Fibroblast of skin of back (primary cell): ENCODE measurements at places on chromosomes 4 and X.

GRCh38 chr4:26533685-26534084 lies 43.4 kb upstream of the CCKAR start:
- no peak for DNase-seq

DNA sequence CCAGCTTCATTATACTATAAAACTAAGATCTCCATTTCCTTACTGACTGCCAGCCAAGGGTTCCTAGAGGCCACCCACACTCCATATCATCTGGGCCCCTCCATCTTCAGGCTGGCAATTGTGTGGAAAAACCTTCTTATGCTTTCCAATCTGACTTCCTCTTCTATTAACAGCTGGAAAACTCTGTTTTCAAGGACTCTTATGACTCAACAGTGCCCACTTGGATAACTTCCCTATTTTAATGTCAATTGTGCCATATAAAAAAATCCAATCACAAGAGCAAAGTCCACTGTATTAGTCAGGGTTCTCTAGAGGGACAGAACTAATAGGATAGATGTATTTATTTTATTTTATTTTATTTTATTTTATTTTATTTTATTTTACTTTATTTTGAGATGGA lies 41.0 kb upstream of the CPEB2 start:
- no peak for DNase-seq

DNA sequence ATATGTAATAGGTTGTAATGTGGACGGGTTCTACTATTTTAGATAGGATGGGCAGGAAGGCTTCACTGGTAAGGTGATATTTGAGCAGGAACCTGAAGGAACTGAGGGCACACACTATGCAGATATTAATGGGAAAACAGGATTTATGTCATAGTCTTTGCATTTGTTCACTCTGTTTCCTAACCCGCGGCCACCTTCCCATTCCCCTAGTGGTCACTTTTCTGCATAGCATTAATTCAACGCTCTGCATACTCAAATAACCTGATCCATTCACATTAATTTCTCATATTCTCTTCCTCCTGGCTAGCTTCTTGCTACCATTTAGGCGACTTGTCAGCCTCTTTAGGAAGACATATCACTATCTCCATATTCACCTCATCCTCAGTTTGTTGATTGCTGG lies 61.5 kb downstream of the GSPT2 start:
- no peak for DNase-seq

- DNase-seq: peak; percentile 90
Measured at GRCh38 chr4:122764821-122765215, 32.3 kb downstream of the BBS12 start.

- peak; percentile 27 for DNase-seq
Measured at GRCh38 chr4:14787894-14788293, 214.4 kb upstream of the CPEB2 start.

DNA sequence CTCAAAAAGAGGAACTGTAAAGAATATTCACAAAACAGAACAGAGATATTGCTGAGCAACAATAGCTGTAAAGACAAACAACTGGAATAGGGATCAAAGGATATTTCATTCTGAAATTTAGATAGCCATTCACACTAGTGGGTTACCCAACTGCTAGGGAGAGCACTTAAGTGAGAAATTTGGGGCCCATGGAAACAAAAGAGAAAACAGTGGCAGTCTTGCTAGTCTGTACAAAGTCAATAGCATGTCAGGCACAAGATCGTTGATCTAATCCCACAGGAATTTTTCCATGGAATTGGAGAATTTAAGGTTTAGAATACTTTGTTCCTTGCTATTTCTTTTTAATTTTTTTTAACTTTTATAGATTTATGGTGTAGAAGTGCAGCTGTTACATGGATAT lies 467.0 kb downstream of the PCDH18 start:
- DNase-seq: peak; percentile 68

DNA sequence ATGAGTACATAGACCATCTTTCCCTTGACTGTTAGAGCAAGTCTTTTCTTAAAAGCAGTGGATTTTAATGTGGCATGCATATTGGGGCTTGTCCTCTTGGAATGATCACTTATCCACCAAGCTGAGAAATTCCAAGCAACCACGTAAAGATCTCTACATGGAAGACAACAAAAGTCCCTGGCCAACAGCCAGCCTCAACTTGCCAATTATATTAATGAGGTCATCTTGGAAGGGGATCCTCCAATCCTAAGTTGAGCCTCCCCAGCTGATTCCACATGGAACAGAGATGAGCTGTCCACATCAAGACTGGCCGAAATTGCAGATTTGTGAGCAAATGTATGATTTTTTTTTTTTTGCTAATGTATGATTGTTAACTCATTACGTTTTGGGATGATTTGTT lies 20.6 kb upstream of the FTHL17 start:
- DNase-seq: peak; percentile 0

GRCh38 chrX:12929701-12930100 lies 23.3 kb downstream of the TLR8 start:
- peak; percentile 20 for DNase-seq

- DNase-seq: no peak
Measured at GRCh38 chr4:71729856-71730255, 54.0 kb downstream of the GC start.

GRCh38 chrX:96906741-96907140 lies 23.0 kb downstream of the RPA4 start:
- DNase-seq: peak; percentile 0

GRCh38 chr4:175806727-175807126 lies 5.3 kb downstream of the GPM6A start:
- no peak for DNase-seq

GRCh38 chrX:150032742-150033141 lies 94.5 kb upstream of the EOLA2 start:
- DNase-seq: peak; percentile 86

DNA sequence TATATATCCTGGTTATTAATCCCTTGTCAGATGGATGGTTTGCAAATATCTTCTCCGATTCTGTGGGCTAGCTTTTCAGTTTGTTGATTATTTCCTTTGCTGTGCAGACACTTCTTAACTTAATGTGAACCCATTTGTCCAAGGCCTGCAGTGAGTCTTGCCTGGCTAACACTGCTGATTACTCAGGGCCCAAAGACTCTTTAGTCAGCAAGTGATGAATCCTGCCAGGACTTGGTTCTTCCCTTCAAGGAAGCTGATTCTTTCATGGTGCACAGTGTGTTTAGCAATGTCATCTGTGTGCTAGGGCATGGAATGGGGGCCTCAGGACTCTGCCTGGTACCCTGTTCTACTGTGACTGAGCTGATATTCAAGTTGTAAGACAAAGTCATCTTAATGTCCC lies 81.8 kb upstream of the TEX13A start:
- DNase-seq: no peak

DNA sequence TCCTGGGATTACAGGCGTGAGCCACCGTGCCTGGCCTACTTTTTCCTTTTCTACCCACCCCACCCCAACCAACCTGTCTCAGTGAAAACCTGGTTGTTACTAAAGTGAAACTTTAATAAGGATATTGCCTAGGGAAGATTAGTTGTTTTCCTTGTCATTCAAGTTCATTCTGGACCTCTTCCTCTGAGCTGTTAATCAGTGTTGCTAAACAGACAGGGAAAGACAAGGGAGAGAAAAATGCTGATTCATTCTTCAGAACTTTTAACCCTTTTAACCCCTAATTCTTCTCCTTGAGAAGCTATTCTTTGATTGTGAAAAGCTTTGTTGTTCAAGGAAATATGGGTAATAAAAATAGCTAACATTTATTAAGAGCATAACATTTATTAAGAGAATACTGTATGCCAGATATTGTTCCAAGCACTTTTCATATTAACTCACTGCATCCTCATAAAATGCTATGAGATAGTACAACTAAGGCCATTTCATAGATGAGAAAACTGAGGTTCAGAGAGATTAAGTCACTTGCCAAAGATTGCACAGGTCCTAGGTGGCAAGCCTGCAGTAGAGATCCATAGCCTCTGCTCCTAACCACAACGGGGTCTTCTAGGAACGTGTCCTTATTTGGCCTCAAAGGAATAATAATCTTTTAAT lies 34.8 kb downstream of the OSTC start:
- DNase-seq: peak; percentile 25

GRCh38 chr4:83093060-83093640 lies 21.4 kb downstream of the PLAC8 start:
- DNase-seq: no peak

DNA sequence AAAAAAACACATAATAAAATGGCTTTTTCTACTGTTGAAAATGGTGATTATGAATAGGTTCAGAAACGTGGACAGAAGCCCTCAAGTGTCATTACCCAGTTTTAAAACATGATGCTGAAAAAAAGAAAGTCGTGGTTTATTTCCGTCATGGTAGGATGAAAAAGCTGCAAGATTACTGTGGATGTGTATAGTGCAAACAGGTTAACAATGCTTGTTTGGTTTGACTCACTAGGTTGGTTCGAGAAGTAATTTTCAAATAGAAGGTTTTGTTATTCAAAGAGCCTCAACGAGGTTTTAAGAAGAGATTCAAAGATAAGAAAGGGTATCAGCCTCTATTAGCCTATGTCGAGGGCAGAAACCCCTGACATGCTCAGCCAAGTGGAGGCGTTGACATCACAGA lies 2.5 kb upstream of the RXFP1 start:
- DNase-seq: no peak

DNA sequence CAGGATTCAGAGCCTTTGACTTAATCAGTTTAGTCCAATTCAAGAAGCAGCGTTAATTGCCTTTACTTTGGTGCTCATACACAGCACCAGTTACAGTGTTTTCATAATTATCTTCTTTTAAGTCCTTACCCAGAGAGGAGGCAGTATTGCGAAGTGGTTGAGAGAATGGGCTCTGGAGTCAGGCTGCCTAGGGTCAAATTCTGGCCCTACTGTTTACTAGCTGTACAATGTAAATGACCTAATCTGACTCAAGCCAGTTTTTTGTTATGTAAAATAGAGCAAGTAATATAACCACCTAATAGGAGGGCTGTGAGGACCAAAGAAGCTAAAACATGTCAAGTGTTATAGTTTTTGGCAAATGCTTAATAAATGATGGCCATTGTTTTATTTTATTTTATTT lies 27.6 kb downstream of the WDR44 start:
- DNase-seq: no peak

DNA sequence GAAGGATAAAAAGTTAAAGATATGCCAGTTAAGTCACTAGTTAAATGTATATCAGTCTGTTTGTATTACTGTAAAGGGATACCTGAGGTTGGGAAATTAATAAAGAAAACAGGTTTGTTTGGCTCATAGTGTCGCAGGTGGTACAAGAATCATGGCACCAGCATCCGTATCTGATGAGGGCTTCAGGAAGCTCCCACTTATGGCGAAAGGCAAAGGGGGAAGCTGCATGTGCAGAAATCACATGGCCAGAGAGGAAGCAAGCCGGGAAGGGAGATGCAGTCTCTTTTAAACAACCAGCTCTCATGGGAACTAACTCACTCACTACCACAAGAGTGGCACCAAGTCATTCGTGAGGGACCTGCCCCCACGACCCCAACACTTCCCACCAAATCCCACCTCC lies 91.9 kb upstream of the SH3RF1 start:
- no peak for DNase-seq

DNA sequence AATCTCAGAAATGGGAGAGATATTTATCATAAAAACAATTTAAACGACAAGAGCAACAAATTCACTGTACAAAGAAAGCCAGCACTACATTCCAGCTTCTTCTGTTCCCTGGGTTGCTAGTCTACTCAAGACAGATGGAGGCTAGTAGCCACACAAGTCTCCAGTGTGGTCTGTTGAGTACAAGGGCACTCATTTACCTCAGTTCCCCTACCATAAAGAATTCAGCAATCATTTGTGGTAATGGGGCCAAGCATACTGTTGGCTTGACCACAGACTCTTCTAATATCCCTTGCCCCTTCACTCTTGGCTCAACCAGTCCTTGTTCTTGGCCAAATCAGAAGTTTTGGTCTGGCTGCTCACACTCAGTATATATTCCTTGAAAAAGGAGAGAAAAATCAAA lies 212.3 kb downstream of the COX18 start:
- no peak for DNase-seq

DNA sequence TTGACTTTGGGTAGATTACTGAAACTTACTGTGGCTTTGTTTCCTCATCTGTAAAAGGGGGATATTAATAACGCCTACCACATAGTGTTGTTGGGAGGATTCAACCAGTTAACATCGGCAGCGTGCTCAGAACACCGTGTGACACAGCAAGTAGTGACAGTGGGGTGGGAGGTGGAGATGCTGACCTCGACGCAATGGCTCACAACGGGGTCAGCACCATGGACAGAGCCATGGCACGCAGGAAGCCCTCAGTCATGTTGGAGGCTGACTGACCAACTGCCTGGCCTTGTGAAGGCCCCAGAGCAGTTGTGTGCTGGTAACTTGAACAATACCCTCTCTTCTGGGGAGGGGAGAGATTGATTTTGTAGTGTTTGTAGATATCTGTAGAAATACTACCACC lies 93.2 kb downstream of the WFS1 start:
- peak; percentile 37 for DNase-seq

DNA sequence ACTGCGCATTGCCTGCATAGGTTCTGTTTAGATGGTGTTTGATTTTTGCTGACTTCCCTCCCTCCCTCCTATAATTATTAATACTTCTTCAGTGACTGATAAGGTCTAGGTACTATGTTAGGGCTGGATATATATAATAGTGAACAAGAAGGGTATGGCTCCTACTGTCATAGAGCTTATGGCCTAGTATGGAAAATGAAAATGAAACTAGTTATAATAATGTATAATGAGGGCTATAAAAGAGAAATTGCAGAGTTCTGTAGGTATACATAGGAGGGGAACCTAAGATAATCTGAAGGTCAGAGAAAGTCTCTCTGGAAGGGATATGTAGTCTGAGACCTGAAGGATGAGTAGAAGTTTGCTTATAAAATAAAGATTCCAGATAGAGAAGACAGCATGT lies 102.1 kb downstream of the DCK start:
- no peak for DNase-seq

- peak; percentile 39 for DNase-seq
Measured at GRCh38 chr4:48906206-48907173, at the start of gene OCIAD2. Gene OCIAD2, minus strand, starts transcription at chr4:48906774. Its CDS starts 2,225 bp downstream, at chr4:48904549.

- no peak for DNase-seq
Measured at GRCh38 chr4:20538905-20539304, 161.4 kb upstream of the PACRGL start.

GRCh38 chr4:26061248-26061986 lies 147.4 kb downstream of the SMIM20 start:
- DNase-seq: peak; percentile 50

DNA sequence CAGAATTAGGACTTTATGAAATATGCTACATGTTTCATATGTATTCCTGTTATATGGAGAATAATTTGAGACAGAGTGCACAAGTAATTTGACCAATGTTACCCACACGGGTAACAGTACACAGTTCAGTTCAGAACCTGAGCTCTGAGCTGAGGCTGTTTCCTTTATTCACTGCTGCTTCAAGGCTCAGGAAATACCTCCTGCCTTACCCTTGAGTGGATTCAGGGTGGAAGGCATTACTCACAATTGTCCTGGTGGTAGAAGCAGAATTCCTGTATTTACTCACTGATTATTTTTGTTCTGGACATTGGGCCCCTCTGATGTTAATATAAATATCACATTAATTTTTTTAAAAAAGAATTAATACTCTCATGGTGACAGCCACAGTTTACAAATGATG lies 73.5 kb upstream of the CAMK2D start:
- peak; percentile 78 for DNase-seq
